ENCODE measurements at places on chromosomes 16 and 17. TPM values are rescaled to one million over a fixed set of nuclear protein-coding genes. Genes with fewer than 3 reads are reported as not detected.

The TEN1 gene
- 12.0 TPM for total RNA-seq

The C17orf107 gene
- total RNA-seq = 0.69 TPM

The HOXB9 gene
- not detected for total RNA-seq

The LIMD2 gene
- total RNA-seq = 4.3 TPM

The CCL4 gene
- not detected for total RNA-seq

The HS3ST3B1 gene
- 18.6 TPM for total RNA-seq

The KARS1 gene
- 143 TPM for total RNA-seq

DNA sequence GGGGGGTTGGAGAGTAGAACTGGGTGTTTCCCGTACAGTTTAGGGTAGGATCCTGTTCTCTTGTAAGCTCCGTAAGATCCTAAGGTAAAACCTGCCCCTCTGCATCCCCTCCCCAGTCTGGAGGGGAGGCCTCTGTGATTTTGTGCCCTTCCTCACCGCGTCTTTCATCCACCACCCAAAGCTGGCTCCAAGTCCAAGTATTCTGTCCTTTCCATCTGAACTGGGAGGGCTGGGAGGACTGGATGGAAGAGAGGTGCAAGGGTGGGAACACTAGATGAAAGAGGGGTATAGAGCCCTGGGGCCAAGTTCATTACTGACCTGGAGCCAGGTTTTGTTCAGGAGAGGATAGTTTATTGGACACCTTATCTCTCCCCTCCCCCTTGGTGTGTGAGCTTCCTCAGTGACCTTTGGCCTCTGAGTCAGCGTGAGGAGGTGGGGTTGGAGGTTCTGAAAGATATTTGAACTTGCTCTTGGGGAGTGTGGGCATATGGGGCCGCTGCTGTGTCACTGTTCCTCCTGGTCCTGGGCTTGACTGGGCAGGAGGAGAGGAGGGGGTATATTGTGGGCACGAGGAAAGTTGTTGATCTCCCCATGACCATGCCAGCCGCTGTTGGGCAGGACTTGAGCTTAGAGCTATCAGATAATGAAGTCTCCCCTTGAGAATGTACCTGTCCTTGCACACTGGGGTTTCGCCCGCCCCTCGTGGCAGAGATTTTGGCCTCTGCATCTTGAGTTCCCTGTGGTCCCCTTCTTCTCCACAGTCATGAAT lies 1.6 kb downstream of the LASP1 start:
- H3K27ac ChIP-seq = peak overlapping the region; percentile 85
- peaks cover 25% of the 10 kb centered on the region for H3K36me3 ChIP-seq

- no peak overlapping the region for H3K27ac ChIP-seq
- no peak overlapping the region for H3K4me3 ChIP-seq
- H3K4me1 ChIP-seq = peaks cover 6% of the 10 kb centered on the region
- no peak for DNase-seq
- peaks cover 38% of the 10 kb centered on the region for H3K27me3 ChIP-seq
Observed at GRCh38 chr17:19558946-19559345, 25.3 kb downstream of the SLC47A1 start.

DNA sequence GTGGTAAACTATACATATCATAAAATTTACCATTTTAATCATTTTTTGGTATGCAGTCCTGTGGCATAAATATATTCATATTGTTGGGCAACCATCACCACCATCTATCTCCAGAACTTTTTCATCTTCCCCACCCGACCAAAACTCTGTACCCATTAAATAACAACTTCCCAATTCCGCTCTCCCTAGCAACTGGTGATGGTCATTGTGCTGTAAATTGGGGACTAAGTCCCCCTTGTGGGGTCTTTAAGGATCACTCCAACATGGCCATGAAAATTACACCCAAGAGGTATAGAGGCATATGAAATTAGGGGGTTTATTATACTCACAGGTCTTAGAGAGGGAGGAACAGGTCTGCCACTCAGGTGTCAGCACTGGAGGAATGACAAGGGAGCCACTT lies 57.4 kb upstream of the NKD1 start:
- no peak overlapping the region for H3K27ac ChIP-seq
- H3K4me1 ChIP-seq = no peaks in the 10 kb centered on the region
- no peak for DNase-seq
- no peaks in the 10 kb centered on the region for H3K36me3 ChIP-seq
- no peak overlapping the region for H3K4me3 ChIP-seq

- H3K36me3 ChIP-seq = no peaks in the 10 kb centered on the region
- H3K4me1 ChIP-seq = peaks cover 16% of the 10 kb centered on the region
- no peak overlapping the region for H3K4me3 ChIP-seq
- peaks cover 2% of the 10 kb centered on the region for H3K27me3 ChIP-seq
- DNase-seq = no peak
- H3K27ac ChIP-seq = no peak overlapping the region
Observed at GRCh38 chr17:71516149-71516548, 604.7 kb upstream of the SOX9 start.

DNA sequence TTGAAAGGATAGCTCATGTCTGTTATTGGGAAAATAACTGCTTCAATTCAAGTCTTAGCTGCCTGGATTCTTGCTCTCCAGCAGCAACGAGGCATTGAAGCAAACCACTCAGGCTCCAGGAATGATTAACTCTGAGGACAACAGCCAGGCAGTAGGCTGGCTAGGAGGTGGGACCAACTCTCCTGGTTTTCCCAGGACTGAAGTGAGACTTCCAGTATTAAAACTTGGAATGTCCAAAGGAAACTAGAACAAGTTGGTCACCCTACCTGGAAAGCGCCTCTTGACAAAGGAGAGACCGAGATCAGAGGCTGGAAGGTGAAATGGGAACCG lies 100.7 kb downstream of the SALL1 start:
- H3K27ac ChIP-seq = no peak overlapping the region
- H3K36me3 ChIP-seq = no peaks in the 10 kb centered on the region
- peaks cover 5% of the 10 kb centered on the region for H3K27me3 ChIP-seq
- peaks cover 13% of the 10 kb centered on the region for H3K4me1 ChIP-seq
- no peak overlapping the region for H3K4me3 ChIP-seq

- H3K4me1 ChIP-seq = peaks cover 38% of the 10 kb centered on the region
- H3K27ac ChIP-seq = peak overlapping the region; percentile 16
- peaks cover 3% of the 10 kb centered on the region for H3K27me3 ChIP-seq
- DNase-seq = peak; percentile 47
Observed at GRCh38 chr16:50234771-50235556, 31.4 kb upstream of the ADCY7 start.

DNA sequence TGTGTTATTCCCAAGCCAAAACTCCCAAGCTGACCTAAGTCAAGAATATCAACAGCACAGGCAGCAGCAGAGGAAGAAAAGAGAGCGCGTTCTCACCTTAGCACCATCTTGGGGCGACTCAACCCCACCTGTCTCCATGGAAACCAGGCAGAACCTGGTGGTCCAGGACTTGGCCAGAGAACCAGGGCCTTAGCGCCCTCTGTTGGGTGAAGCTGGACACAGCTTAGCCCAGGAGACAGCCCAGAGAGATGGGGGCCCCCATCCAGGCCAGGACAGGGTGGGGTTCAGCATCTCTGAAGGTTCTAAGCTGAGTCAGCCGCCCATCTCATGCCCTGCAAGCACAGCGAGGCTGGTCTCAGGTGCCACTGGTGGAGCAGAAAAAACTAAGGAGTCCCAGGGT lies 60.1 kb upstream of the TMEM132E start:
- no peak overlapping the region for H3K4me3 ChIP-seq
- DNase-seq = no peak
- no peaks in the 10 kb centered on the region for H3K36me3 ChIP-seq

GRCh38 chr16:68367030-68367429 lies 56.2 kb downstream of the PRMT7 start:
- H3K27me3 ChIP-seq = peaks cover 20% of the 10 kb centered on the region
- peaks cover 18% of the 10 kb centered on the region for H3K4me1 ChIP-seq
- peak; percentile 28 for DNase-seq
- H3K4me3 ChIP-seq = no peak overlapping the region
- no peak overlapping the region for H3K27ac ChIP-seq
- no peaks in the 10 kb centered on the region for H3K36me3 ChIP-seq

- H3K36me3 ChIP-seq = peaks cover 15% of the 10 kb centered on the region
- no peak overlapping the region for H3K4me3 ChIP-seq
- peaks cover 3% of the 10 kb centered on the region for H3K27me3 ChIP-seq
- H3K27ac ChIP-seq = no peak overlapping the region
Observed at GRCh38 chr17:22411185-22411784, 719.0 kb downstream of the KCNJ18 start.

DNA sequence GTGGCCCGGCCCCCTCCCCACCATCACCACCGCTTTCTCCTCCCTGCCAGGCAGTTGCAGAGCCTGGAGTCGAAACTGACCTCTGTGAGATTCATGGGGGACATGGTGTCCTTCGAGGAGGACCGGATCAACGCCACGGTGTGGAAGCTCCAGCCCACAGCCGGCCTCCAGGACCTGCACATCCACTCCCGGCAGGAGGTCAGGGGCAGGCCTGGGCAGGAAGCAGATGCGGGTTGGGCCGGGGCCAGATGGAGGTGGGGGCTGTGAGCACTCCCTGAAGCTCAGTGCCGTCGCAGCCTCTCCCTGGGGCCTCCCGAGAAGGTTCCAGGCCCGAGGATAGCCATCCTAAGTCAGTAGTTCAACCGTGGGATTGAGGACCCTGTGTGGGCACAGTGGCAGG lies 14.2 kb upstream of the ADGRG3 start:
- DNase-seq = no peak
- peaks cover 17% of the 10 kb centered on the region for H3K27me3 ChIP-seq
- H3K36me3 ChIP-seq = no peaks in the 10 kb centered on the region

DNA sequence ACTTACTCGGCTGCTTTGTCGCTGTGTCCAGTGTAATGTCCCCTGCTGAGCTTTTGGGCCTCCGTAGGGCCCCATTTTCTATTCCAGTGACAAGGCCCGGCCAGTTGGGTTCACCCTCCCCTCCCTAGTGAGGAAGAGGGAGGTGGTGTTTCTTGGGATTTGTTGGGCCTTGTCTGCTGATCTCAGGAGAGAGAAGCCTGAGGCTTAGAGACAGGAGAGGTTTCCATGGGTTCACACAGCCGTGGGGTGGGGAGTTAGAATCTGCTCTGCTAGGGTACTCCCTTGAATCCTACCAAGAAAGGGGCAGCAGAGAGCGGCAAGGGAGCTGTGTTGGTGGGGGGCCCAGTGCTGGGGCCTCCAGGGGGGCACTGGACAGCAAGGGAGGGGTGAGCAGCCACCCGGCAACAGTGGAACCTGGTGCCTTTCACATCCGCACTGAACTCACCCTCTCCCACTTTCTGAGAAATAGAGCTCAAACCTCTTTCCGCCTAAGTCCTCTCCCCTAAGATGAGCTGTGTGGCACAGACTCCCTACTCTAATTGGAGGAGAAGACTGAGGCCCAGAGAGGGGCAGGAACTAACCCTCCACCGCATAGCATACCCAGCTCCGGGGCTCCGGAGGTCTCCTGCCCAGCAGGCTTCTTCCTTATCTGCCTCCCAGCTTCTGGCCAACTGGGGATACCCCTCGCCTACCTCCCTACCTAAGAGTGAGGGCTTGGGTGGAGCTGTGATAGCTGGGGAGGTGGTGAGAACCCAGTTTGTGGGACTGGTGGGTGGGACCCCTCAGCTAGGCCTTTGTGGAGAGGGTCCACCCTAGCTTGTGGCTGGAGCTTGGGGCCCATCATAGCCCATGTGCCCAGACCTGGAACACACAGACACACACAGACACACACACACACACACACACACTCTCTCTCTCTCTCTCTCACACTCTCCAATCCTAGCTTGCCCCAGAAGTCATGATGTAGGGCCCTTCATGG lies 6.8 kb downstream of the TBKBP1 start:
- no peak overlapping the region for H3K4me3 ChIP-seq
- H3K4me1 ChIP-seq = peaks cover 6% of the 10 kb centered on the region
- no peak overlapping the region for H3K27ac ChIP-seq
- H3K27me3 ChIP-seq = peaks cover 14% of the 10 kb centered on the region
- peaks cover 4% of the 10 kb centered on the region for H3K36me3 ChIP-seq
- DNase-seq = no peak

- H3K27ac ChIP-seq = peak overlapping the region; percentile 78
- H3K4me1 ChIP-seq = peaks cover 60% of the 10 kb centered on the region
- H3K36me3 ChIP-seq = peaks cover 23% of the 10 kb centered on the region
- H3K4me3 ChIP-seq = peak overlapping the region; percentile 50
Observed at GRCh38 chr16:1532081-1532760, 1.2 kb upstream of the TMEM204 start.

- peaks cover 1% of the 10 kb centered on the region for H3K27me3 ChIP-seq
- no peak overlapping the region for H3K27ac ChIP-seq
- H3K36me3 ChIP-seq = no peaks in the 10 kb centered on the region
- no peak overlapping the region for H3K4me3 ChIP-seq
- H3K4me1 ChIP-seq = peaks cover 38% of the 10 kb centered on the region
Observed at GRCh38 chr17:18959845-18960240, 7.9 kb downstream of the SLC5A10 start.

DNA sequence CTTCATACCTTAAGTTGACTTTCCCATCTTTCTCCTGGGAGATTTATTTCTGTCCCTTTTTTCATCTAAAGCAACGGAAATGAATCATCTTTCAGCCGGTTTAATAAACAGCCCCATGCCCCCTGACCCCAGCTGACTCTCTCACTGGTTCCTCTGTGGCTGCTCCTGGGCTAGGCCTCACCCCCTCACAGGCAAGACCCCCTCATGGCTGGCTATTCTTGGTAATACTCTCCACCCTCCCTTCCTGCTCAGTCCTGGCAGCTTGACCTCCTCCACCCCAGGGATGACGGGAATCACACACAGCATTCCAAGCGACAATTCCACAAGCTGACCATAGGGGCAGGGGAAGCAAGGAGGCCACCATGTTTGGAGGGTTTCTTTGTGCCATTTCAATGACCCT lies 1.5 kb upstream of the ADAP2 start:
- peaks cover 22% of the 10 kb centered on the region for H3K4me1 ChIP-seq
- no peak for DNase-seq
- no peak overlapping the region for H3K4me3 ChIP-seq
- H3K36me3 ChIP-seq = no peaks in the 10 kb centered on the region
- H3K27me3 ChIP-seq = peaks cover 28% of the 10 kb centered on the region

- no peak overlapping the region for H3K4me3 ChIP-seq
- peaks cover 40% of the 10 kb centered on the region for H3K36me3 ChIP-seq
- H3K4me1 ChIP-seq = peaks cover 27% of the 10 kb centered on the region
Observed at GRCh38 chr17:42475121-42475520, 16.4 kb downstream of the ATP6V0A1 start.

DNA sequence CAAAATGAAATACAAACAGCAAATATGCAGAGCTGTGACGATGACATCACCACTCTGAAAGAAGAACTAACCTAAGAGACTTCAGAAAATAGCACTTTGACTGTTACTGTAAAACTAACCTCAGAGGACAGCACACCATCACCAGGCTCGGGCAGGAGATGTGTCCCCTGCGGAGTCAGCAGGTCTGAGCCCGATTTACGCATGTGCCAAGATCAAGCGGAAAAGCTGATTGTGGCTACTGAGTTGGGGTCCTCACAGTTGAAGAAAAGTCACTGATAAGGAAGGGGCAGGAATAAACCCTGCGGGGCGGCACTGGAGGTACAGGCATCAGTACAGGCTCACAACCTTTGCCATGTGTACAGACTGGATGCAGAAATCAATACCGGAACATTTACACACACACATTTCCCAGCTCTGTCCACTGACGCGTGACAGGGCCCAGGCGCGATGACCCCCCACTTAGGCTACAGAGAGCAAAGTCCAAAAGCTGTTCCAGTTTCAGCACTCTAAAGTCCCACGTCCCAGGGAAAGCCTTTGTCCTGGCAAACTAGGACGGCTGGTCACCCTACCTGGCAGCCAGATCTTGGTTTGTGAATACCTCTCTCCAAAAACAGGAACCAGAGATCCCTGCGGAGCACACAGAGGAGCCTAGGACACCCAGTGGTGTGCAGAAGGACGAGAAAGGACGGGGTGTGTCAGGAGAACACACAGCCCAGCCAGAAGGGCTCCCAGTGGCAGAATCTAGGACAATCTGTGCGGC lies 21.5 kb downstream of the TRAP1 start:
- peaks cover 37% of the 10 kb centered on the region for H3K4me1 ChIP-seq
- no peak overlapping the region for H3K4me3 ChIP-seq
- peaks cover 8% of the 10 kb centered on the region for H3K36me3 ChIP-seq
- H3K27ac ChIP-seq = peak overlapping the region; percentile 90
- no peak for DNase-seq

GRCh38 chr17:62825182-62825581 lies 17.1 kb upstream of the MARCHF10 start:
- H3K4me1 ChIP-seq = peaks cover 70% of the 10 kb centered on the region
- H3K27me3 ChIP-seq = peaks cover 2% of the 10 kb centered on the region
- peak overlapping the region; percentile 69 for H3K4me3 ChIP-seq
- no peak for DNase-seq
- H3K27ac ChIP-seq = peak overlapping the region; percentile 98

All from HFFc6 (cell line).